ENCODE measurements at places on chromosomes 2 and 18. TPM values are rescaled to one million over a fixed set of nuclear protein-coding genes. Genes with fewer than 3 reads are reported as not detected.

Gene TMEM169
- 0.72 TPM for total RNA-seq

Gene SLC9A2
- total RNA-seq, result under 0.01 TPM

Gene ALPG
- total RNA-seq, result not detected

Gene PLCL1
- not detected for total RNA-seq

Gene RAD51AP2
- 0.24 TPM for total RNA-seq

Gene ERFE
- 2.3 TPM for total RNA-seq

Gene MALT1
- total RNA-seq, result 68.0 TPM

Gene SPHKAP
- total RNA-seq, result not detected

Gene ZNF142
- 5.8 TPM for total RNA-seq

Gene ST8SIA5
- total RNA-seq, result not detected

Gene SLC23A3
- 0.43 TPM for total RNA-seq

Gene CFC1
- total RNA-seq, result not detected

Gene ANKRD30BL
- total RNA-seq, result under 0.01 TPM

Gene FAM110C
- total RNA-seq, result 21.4 TPM

Gene NDC80
- 1.9 TPM for total RNA-seq

Gene WDFY1
- 100 TPM for total RNA-seq

Gene VWC2L
- total RNA-seq, result not detected

Gene CHMP3
- 62.2 TPM for total RNA-seq

Gene UGT1A4
- total RNA-seq, result 1.3 TPM

Gene SERPINB12
- total RNA-seq, result 0.48 TPM

Gene TUBA4B
- total RNA-seq, result not detected

Gene IL1F10
- total RNA-seq, result not detected

Gene PTPRN
- total RNA-seq, result 2.2 TPM

Gene MAT2A
- total RNA-seq, result 75.9 TPM

Gene REG1B
- total RNA-seq, result not detected

Gene SLC4A5
- total RNA-seq, result 0.24 TPM

Gene DSEL
- total RNA-seq, result 1.3 TPM

Gene HOXD4
- total RNA-seq, result not detected

Gene ABHD1
- total RNA-seq, result not detected

Gene UGT1A5
- 0.24 TPM for total RNA-seq

Gene ITM2C
- 25.3 TPM for total RNA-seq

Gene KIAA2012
- total RNA-seq, result not detected

Gene VSNL1
- 8.7 TPM for total RNA-seq

Gene TRABD2A
- 0.72 TPM for total RNA-seq

Gene MGAT4A
- 2.4 TPM for total RNA-seq

Gene SPATA3
- total RNA-seq, result not detected

Gene CGREF1
- total RNA-seq, result not detected

Measured in tracheal epithelial cell (primary cell).